ENCODE measurements at places on chromosomes 1 and 21.

DNA sequence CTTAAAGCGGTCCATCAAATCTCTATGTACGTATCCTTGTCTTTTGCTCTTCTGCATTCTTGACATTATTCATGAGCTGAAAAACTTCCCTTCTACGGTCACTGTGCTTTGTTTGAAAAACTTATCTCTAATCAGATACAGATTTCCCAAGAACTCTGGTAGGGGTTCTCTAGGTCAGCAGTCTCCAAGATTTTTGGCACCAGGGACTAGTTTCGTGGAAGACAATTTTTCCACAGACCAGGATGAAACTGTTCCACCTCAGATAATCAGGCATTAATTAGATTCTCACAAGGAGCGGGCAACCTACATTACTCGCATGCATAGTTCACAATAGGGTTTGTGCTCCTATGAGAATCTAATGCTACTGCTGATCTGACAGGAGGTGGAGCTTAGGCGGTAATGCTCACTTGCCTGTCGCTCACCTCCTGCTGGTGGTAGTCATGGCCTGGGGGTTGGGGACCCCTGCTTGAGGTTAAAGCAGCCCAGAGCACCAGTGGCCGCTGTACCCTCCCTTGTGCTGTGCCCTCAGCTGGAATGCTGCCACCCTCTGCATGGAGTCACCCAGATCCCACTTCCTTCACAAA is 30.8 kb downstream of the AK2 start:
- no peak for DNase-seq

- no peak for DNase-seq
Observed at GRCh38 chr1:231420299-231420958, 1.7 kb downstream of the EGLN1 start.

- DNase-seq, result no peak
Observed at GRCh38 chr1:161836018-161836417, 69.9 kb downstream of the ATF6 start.

DNA sequence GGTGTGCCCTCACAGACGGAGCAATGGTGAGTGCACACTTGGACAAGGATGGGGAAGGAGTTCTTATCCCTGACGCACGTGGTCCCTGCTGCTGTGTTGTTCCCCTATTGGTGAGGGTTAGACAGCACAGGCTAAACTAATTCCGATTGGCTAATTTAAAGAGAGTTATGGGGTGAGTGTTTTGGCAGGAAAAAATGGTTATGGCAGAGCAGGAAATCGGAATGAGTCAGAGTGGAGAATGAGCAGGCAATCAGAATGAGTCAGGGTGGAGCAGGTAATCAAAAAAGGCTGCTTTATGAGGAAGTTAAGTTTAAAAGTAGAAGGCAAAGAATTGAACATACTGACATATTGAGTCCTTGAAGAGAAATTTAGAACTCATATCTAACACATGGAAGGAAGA is 100.5 kb downstream of the NGF start:
- no peak for DNase-seq

DNA sequence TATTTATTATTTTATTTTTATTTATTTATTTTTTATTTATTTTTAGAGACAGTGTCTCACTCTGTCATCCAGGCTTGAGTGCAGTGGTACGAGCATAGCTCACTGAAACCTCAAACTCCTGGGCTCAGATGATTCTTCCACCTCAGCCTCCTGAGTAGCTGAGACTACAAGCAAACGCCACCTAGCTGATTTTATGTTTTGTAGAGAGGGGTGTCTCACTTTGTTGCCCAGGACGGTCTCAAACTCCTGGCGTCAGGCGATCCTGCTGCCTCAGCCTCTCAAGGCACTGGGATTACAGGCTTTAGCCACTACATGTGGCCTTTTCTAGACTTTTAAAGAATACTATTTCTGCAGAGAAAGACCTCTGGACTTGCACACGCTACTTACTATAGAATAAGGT is 61.3 kb upstream of the C1orf53 start:
- DNase-seq, result no peak

DNA sequence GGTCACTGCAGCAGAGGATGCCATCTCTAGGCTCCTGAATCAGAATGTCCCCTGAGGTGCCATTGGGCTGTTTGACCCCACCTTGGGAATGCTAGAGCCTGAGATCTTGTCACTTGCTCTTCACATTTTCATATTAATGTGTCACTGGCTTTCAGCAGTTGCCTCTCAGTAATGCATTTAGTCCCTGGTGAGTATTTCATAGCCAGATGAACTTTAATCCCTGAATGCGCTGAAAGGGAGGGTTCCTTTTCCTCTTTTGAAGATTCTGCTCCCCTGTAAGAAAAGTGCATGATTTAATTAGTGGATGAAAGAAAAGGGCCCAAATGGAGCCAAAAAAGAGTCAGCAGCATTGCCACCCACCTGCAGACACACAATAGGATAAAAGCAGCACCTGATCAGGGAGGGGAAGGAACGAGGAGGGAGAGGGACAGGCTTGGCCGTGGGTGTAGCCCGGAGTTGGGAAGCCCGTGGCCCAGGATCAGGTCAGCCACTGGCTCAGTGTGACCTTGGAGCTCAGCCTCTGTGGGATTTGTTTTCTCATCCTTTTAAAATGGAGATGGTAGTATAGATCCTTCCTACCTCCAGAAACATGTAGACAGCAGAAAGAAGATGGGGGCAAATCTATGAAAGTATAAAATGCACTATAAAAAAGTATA is 31.1 kb downstream of the ROR1 start:
- DNase-seq, result no peak

DNA sequence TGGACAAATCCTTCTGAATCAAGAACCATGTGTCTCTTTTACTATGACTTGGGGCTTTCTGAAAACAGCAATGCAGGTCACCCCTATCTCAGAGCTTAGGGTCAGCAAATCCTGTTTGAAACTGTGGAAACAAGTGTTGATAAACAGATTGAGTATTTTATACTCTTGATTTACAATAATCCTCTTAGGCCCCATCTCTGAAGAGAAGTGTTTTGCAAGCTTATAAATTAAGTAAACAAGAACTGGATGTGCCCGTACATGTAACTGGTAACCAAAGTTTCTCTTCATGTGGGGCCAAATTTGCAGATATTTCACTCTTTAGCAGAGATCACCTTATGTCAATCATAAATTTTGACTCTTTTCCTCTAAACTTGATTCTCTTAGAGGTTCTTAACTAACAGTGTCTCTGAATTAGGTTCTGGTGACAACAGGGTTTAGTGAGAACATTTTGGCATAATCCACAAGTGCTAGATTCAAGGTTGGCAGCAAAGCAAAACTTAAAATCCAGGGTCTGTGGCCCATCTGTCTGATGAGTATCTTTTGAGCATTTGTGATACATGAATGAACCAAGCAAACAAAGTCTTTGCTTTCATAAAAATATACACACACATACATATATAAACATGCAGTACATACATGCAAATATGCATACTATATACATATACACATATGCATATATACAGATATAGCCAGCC is 183.0 kb upstream of the HOOK1 start:
- DNase-seq, result no peak

DNA sequence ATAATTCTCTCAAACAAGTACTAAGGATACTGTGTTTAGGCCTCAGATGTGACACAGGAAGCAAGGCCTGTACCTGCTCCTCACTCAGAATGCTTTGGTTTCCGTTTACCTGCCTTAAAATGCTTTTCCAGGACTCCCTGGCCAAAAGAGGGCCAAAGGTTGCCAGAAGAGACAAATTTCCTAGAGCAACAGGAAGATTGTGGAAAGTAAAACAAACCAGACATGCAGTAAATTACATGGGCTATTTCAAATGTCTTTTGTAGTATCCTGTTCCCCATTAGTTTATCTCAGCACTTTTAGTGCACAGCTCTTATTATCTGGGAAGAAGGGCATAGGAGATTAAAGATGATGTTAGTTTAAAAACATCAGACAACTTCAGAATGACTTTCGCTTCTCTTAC is 280.0 kb downstream of the NFIA start:
- DNase-seq, result no peak

GRCh38 chr1:64953241-64953640 is 13.1 kb downstream of the JAK1 start:
- DNase-seq, result no peak

- DNase-seq, result no peak
Observed at GRCh38 chr1:203069030-203069747, 16.6 kb downstream of the MYOG start.

GRCh38 chr1:149962039-149962647 is 25.5 kb upstream of the MTMR11 start:
- DNase-seq, result peak; percentile 50

DNA sequence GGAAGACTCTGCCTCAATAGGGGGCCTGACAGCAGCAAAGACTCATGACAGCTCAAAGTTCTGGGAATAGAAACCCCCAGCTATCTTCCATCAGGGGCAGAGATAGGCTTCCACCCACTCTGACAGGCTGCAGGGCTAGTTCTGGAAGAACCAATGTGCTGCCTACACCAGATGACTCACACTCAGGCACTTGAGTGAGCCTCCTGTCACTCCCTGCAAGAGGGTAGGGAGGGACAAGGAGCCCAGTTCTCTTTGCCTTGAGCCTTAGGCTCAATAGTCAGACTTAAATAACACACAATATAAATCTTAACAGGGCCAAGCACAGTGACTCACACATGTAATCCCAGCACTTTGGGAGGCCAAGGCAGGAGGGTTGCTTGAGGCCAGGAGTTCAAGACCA is 386.4 kb downstream of the HHAT start:
- DNase-seq, result no peak

DNA sequence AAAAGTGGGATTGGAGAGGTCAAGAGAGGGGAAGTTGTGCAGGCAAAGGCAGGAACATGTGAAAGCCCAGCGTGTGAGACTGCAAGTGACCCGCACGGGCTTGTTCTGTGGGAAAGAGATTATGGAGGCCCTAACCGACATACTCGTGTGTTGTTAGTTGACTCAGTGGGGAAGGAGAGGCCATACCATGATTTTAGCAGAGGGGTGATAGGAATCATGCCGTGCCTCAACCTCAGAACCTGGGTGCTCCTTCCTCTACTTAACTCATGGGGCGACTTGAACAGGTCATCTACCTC is 19.3 kb downstream of the PGLYRP3 start:
- DNase-seq, result no peak

GRCh38 chr1:150280138-150280707 is 2.1 kb upstream of the CIART start:
- no peak for DNase-seq

DNA sequence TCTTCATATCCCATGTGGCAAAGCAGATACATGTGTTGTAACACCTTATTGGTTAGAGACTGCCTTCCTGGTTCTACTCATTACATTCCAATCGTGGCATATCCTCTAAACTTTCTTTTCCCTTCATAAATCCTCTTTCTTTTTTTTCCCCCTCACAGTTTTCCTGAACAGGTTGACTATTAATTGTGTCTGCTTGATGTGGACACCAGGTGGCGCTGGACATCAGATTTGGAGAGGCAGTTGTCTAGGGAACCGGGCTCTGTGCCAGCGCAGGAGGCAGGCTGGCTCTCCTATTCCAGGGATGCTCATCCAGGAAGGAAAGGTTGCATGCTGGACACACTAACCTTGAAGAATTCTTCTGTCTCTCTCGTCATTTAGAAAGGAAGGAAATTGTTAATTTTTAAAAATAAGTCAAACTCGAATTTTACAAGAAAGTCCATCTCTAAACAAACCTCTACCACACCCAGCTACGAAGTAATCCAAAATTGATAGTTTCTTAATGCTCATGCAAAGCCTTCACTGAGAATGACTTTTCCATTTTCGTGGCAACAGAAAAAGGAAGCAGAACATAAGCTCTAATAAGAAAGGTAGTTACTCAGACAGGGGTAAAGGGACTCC is 59.4 kb upstream of the ASB17 start:
- peak; percentile 80 for DNase-seq

GRCh38 chr21:37828556-37828955 is 87.7 kb downstream of the KCNJ6 start:
- DNase-seq, result no peak

All from RWPE1 (cell line).